SK-N-SH treated with all-trans-retinoic acid at 6 μM for 48 hours (cell line): ENCODE measurements at places on chromosomes 7 and 10.

- no peak for ATAC-seq
These were observed 480.2 kb downstream of the KCNMA1 start for GRCh38 chr10:77157248-77158019.

- peak; percentile 78 for ATAC-seq
These were observed 37.3 kb upstream of the TPST1 start for GRCh38 chr7:66167773-66168387.

GRCh38 chr7:158371856-158372255 is 215.8 kb downstream of the PTPRN2 start:
- no peak for ATAC-seq

DNA sequence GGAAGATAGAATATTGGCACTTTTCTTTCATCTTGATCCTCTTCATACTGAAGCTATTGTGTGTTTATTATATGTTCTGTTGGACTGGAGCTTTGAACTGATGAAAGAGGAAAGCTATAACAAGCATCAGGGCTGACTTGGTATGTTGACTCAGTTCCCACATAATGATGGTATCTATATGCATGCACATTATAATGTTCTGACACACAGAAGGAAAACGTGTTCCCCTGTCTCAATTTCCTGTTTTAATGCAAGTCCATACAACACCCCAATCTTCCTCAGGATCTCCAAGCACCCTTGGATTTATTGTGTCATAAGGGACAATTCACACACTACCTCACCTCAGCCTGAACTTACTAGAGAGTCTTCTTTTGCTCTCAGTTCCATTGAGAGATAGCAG is 8.3 kb upstream of the WASL start:
- no peak for ATAC-seq

- no peak for ATAC-seq
These were observed 115.2 kb downstream of the GRID1 start for GRCh38 chr10:86251426-86251825.

GRCh38 chr10:70925377-70926225 is 37.2 kb upstream of the PCBD1 start:
- peak; percentile 89 for ATAC-seq

DNA sequence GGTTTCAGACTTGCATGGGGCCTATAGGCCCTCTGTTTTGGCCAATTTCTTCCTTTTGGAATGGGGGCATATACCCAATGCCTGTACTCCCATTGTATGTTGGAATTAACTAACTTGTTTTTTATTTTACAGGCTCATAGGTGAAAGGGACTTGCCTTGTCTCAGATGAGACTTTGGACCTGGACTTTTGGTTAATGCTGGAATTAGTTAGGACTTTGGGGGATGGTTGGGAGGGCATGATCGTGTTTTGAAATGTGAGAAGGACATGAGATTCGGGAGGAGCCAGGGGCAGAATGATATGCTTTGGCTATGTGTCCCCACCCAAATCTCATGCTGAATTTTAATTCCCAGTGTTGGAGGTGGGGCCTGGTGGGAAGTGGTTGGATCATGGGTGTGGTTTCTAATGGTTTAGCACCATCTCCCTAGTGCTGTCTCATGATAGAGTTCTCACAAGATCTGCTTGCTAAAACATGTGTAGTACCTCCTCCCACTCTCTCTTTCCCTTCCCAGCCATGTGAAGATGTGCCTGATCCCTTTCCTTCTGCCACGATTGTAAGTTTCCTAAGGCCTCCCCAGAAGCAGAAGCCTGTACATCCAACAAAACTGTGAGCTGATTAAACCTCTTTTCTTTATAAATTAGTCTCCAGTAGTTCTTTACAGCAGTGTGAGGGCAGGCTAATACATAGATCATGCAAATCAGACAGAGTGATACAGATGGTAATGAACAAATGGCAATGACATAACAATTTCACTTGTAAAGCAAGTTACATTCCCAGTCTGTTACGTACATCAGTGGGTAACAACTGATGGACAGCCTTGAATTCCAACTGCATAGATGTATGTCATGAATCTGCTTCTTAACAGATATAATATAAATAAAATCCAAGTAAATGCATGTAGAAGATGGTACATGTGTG is 146.2 kb downstream of the SGMS1 start:
- ATAC-seq, result no peak

GRCh38 chr7:68176974-68177373 is 1180.3 kb downstream of the TYW1 start:
- ATAC-seq, result peak; percentile 66

- ATAC-seq, result no peak
These were observed 44.7 kb upstream of the INSIG1 start for GRCh38 chr7:155252892-155253501.

- ATAC-seq, result peak; percentile 43
These were observed 19.4 kb downstream of the ITGB1 start for GRCh38 chr10:32938554-32939061.

- peak; percentile 83 for ATAC-seq
These were observed 34.2 kb downstream of the CYP17A1 start for GRCh38 chr10:102802920-102803534.

DNA sequence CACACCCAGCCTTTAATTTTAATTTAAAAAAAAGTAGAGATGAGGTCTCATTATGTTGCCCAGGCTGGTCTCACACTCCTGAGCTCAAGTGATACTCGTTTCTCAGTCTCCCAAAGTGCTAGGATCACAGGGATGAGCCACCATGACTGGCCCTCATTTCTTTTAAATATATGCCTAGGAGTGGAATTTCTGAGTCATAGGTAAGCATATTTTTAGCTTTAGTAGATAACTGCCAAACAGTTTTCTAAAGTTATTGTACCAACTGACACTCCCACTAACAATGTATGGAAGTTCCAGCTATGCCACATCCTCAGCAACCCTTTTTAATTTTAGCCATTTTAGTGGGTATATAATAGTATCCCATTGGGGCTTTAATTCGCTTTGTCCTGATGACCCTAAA is 13.8 kb upstream of the PPIF start:
- ATAC-seq, result peak; percentile 33; the same call in 2 of the 3 replicates

GRCh38 chr7:42914421-42915045 is 2.7 kb upstream of the C7orf25 start:
- ATAC-seq, result no peak

DNA sequence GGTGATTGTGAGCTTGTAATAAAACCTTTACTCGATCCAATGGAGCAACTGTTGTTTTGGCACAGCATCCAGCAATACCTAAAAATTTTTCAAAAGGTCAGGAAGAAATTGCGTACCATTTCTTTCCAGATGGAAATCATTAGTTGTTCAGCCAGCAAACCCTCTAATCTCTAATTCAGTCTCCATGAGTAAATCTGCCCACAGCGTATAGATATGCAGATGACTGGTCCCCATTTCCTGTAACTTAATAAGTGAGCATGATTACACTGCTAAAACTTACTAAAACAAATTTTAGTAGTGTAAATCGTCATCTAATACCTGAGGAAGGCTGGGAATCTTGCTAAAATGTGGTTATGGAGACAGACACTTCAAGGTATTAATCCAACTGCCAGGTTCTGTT is 10.6 kb downstream of the SLC25A16 start:
- peak; percentile 86 for ATAC-seq

DNA sequence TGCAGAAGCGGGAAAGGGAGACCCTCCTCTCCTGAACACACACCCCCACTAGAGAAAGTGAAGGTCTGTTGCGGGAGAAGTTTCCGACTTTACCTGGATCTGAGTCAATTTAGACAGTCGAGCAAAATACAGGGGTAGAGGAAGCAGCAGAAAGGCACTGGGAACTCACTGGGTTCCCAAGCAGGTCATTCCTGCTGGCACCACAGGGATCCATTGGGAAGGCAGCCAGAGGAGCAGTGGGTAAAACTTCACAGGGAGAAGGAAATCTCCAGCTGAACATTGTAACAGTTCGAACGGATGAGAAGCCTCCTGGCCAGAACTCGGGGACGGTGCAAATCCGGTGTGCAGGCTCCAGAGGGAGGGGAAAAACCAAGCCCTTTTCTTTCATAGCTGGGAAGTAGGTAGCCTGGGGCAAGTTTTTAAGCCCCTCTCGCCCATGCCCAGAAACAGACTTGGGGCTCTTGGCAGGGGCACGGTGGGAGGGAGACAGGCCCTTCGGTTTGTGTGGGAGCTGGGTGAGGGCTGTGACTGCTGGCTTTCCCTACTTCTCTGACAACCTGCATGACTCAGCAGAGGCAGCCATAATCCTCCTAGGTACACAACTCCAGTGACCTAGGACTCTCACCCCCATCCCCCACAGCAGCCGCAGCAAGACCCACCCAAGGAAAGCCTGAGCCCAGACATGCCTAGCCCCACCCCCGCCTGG is 51.9 kb downstream of the DDC start:
- no peak for ATAC-seq

DNA sequence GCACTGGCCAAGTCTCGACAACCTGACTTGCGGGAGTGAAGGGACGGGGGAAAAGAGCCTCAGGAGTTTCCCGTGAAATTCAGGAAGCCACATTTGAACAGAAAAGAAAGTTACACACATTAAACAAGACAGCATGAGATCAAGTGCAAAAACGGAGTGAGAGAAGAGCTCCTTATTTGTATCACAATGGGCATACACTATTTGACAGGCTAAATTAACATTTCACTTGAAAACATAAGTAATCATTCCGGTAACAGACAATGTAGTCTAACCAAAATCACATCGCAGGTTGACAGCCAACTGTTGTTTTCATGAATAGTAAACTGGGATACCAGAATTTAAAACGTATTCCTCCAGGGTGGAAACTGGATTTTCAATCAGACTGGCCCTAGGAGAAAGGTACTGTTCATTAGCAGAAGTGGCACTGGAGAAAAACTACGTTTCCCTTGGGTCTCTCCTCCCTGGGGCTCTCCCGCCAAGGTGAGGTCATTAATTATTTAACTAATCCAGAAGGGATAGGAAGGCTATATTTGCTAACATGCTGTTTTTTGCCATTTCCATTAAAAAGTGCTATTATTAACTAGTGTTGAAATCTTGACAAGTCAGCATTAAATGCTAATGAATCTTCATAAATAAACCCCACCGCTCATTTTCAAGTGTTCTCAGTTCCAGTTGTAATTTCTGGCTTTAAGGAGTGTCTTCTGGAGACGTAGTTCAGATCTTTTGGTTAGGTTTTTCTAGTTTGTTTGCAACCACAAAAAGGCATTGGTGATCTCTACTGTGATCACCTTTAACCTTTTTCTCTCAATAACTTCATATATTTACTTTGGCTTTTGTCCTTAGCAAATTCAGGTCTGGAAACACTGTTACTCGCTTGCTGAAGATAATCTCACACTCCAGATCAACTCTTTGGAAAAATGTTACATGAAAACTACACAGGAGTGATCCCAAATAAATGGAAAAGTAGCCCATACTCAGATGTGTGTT is 25.1 kb downstream of the RHEB start:
- ATAC-seq, result 0 out of 3 replicates have a peak, but pooled peaks have one; percentile 12

DNA sequence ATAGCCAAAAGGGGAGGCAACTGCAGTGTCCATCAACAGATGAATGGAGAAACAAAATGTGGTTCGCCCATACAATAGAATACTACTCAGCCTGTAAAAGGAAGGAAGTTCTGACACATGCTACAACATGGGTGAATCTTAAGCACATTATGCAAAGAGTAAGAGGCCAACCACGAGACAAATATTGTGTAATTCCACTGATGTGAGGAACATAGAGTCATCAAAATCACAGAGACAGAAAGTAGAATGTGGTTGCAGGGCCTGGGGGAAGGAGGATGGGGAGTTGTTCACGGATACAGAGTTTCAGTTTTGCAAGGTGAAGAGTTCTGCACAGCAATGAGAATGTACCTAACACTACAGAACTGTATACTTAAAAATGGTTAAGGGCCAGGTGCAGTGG is 13.7 kb upstream of the C10orf71 start:
- ATAC-seq, result no peak

DNA sequence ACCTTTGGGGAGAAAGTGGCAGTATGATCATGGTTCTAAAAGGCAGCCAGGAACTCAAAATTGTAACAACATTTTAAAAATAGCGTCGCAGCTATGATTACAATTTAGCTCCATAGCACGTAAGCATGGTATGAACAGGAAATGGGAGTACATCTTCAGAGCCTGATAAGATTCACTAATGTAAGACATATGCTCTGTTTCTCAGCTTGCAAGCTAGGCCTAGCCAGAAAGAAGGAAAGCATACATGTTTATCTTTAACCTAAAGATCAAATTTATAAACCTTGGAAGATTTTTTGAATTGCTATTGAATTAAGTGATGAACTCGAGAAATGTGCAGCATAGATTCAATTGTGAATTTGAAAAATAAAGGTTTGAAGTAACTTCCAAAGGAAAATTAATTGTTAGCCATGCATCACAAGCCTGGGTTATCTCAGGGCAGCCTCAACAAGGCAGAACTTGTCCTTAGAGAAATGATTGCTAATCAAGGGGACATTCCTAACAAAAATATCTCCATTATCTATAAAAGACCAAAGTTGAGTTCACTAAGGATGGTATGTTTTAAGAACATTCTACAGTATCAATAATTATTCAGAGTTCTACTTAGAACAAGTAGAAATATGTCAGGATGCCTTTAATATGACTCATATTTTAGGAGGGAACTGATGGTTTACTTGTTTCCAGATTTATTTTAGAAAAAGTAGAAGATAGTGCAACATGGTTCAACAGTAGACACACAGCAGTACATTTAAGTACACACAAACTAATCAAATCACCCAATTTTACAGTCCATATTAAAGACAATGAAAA is 38.8 kb upstream of the SEPTIN7 start:
- peak; percentile 94 for ATAC-seq

DNA sequence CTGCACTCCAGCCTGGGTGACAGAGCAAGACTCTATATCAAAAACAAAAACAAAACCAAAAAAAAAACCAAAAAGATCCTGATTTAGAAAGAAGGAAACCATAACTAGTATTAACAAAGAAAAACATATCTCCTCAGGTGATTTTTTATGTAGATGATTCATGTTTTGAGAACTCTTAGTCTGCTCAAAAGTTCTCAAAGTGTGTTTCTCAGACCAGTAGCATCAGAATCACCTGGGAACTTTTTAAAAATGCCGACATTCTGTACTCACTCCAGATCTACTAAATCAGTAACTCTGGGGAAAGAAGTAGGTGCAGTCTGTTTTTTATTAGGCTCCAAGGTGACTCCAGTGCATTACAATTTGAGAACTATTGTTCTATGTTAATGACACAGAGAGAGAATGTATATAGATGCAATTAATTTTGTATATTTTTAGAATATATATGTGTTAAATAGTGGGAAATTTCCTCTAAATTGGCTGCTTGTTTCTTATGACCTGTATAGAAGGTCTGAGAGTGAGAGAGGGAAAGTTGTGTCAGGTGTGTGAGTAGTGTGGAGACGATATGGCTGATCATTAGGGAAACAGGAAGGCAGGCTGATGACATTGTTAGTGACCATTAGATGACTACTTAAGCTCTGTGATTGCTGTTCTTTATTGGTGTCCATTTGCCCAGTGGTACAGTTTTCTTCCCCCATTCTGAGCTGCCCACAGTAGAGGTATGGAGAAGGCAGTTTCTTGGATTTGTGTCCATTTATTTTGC is 1075.0 kb downstream of the NRG3 start:
- no peak for ATAC-seq

DNA sequence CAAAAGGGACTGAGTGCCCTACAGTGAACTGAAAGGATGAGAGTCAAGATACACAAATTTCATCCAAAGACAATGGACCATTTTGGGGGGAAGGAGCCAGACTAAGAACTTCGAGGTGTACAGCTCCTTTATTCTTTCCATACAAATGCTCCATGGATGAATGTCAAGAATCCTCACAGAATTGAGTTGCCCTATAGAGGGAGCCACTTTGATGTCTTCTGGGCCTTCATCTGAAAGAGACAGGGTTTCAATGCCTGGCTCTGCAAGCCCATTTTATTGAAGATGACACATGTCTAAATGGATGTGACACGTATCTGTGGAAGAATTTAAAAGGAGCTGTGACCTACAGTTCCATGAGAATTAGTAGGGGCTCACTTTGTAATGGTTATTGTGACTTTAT is 32.0 kb upstream of the NRG3 start:
- no peak for ATAC-seq

GRCh38 chr7:6643915-6644625 is 7.0 kb downstream of the ZNF316 start:
- ATAC-seq, result no peak

GRCh38 chr7:137196648-137197047 is 146.9 kb downstream of the PTN start:
- ATAC-seq, result no peak
